Stimulated activated CD8-positive, alpha-beta memory T cell treated with anti-CD3 and anti-CD28 coated beads, Interleukin-15, amount 100 ng/mL, for 4 hours (primary cell): ENCODE measurements at places on chromosomes 2 and 18.

- DNase-seq, result no peak
Measured at GRCh38 chr2:190469771-190470170, 61.6 kb downstream of the MFSD6 start.

GRCh38 chr18:21105936-21106335, 5.7 kb downstream of the ROCK1 start:
- no peak for DNase-seq

GRCh38 chr2:221518935-221519625, 53.0 kb downstream of the EPHA4 start:
- no peak for DNase-seq

GRCh38 chr2:138042311-138042710, 78.0 kb downstream of the HNMT start:
- no peak for DNase-seq

GRCh38 chr2:191382801-191383200, 137.6 kb downstream of the MYO1B start:
- no peak for DNase-seq

DNA sequence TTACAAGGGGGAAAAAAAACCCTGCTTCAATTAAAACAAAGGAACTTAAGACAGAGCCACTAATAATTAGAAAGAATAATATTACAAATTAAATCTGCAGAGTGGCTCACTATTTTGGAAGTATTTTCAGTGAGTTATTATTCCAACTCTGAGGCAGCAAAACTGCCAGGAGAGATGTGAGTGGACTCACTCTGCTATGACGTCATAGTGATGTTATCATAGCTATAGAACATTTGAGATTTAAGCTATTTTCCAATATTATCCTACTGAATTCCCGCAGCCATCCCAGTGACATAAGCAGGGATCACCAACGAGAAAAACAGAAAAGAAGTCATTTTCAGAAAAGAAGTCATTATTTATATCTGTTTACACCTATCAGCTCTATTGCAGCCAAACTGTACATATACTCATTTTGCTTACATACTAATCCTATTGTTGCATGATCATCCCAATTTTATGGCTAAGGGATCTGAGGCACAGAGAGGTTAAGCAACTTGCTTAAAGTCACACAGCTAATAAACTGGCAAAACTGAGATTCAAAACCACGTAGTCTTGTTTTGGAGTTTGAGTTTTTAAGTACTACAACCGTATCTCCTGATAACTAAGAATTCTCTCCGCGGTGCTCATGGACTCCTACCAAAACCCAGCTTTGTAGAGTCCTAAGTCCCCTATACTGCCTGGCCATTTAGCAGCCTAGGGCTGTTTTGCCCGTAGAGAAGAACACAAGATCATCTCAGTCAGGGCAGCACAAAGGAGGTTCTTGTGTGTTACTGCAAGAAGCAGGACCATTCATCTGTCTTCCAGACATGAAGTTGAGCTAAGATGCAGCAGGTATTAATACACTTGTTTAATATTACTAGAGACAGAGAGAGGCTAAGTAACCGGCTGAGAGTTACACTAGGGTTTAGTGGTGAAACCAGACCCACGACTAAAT, 299.8 kb downstream of the TCF4 start:
- DNase-seq, result no peak

- no peak for DNase-seq
Measured at GRCh38 chr2:5520463-5520972, 171.7 kb upstream of the SOX11 start.

DNA sequence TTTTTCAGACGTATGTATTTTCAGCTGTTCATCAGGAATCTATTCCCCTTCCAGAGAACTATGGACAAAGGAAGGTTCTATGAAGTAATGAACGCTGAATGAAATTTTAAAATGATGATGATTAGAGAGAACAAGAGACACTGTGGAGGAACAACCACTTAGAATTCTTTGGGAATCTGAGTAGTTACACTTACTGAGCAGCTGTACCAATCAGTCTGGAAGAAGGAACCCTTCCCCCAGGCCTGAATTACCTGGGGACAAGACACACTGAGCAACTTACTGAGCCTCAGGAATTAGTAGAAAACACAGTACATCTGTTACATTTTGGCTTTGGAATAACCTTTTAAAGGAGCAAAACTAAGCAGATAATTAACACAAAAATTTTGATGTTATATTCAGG, 1.9 kb downstream of the MSTN start:
- no peak for DNase-seq
